ENCODE measurements at places on chromosomes 11 and 22.

GRCh38 chr11:8963569-8964323 is 496 bp downstream of the TMEM9B start:
- peak; percentile 74 for DNase-seq

DNA sequence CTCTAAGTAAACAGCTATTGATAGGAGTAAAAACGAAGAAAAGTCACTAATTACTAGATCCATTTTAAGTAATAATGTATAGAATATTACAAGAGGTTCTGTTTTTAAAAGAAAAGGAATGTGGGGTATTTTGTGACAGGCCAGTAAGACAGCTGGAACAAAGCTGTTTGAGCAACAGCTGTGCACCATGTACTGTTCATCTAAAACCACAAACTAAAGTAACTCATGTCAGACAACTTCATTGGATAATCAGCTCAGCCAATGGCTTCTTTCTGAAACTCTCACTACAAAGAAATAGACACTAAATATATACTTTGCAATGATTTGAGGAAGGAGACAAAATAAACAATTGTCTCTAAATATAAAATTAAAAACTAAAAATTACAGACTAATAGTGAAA is 16.1 kb downstream of the RRAS2 start:
- DNase-seq, result no peak

GRCh38 chr11:34599406-34599945 is 21.4 kb upstream of the EHF start:
- no peak for DNase-seq

GRCh38 chr11:79931692-79932091 is 490.9 kb upstream of the TENM4 start:
- no peak for DNase-seq

- no peak for DNase-seq
These were observed 30.8 kb downstream of the MARK2 start for GRCh38 chr11:63869683-63870082.

DNA sequence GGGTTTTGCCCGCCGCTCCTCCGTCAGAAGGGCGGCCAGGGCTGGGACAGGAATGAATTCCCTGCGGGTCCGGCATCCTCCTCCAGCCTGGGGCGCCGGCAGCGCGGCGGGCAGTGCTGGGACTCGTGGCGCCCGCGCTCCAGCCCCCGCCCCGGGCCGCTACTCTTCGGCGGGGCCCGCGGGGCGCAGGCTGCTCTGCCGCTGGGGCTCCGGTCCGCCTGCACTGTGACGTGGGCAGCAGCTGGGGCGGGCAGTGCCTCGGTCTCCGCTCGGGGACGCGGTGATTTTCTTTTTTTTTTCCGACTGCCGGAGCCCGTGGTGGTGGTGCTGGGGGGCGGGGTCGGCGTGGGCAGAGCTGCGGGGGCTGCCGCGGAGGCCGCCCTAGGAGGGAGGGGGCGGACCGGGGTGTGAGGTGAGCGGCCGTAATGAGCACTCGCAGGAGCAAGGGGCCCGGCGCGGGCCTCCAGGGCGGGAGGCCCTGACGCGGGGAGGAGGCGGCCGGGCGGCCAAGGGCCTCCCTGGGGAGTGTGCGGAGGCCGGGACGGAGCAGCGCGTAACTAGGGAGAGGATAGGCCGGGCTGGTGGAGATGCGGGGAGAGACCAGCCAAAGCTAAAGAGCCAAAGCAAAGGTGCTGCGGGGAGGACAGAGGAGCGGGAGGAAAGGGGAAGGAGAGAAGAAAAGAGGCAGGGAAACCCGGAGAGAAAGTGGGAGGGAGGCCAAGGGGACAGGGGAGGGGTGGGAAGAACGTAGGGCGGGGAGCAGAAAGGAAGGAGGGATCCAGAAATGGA is 73.3 kb upstream of the ZBED5 start:
- no peak for DNase-seq

- no peak for DNase-seq
These were observed 274.2 kb downstream of the CASP12 start for GRCh38 chr11:104624021-104624420.

DNA sequence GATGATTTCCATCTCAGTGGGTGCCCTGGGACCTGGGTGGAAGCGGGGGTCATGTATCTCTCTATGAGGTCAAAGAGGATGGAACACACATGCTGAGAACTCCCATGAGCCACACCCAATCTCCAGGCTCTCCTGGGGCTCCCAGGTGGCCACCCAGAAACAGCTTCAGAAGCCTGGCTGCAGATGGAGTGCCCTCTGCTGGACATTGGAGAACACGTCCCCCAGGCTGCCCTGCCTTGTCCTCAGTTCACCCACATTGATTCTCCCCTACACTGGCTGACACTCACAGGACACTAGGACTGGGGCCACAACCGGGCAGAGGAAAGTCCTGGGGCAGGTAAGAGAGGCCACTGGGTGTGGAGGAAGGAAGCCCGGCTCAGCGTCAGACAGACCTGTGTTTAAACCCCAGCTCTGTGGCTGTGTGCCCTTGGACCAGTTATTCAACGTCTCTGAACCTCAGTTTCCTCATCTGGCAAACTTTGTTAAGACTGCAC is 4.5 kb upstream of the NOL12 start:
- no peak for DNase-seq

- DNase-seq, result no peak
These were observed 74.8 kb downstream of the MICAL2 start for GRCh38 chr11:12185106-12185690.

GRCh38 chr22:32831584-32831983 is 30.1 kb downstream of the TIMP3 start:
- no peak for DNase-seq

DNA sequence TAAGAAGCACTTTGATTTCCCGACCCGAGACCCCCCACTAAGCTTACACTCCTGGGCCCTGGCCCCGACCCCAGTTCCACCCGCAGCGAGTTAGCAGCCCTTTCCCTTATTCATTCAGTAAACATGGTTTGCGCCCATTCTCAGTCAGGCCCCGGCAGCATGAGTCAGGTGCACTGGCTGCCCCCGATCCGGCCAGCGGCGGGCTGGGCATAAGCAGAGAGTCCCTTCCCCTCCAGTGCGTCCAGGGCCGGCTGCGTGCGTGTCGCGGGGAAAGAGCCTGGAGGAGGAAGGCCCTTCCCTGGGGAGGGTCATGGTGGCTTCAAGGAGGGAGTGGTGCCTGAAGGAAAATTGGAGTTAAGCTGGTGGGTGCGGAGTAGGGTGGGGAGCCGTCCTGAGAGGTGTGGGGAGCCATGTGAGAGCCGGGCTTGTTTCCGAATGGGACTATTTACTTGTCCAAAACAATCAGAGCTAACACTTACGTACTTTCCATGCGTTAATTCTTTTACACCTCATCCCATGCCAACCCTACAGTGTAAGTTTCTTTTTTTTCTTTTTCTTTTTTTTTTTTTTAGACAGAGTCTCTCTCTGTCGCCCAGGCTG is 657 bp downstream of the IGHMBP2 start:
- DNase-seq, result no peak

GRCh38 chr22:40009951-40010671 is 15.4 kb downstream of the FAM83F start:
- DNase-seq, result no peak

DNA sequence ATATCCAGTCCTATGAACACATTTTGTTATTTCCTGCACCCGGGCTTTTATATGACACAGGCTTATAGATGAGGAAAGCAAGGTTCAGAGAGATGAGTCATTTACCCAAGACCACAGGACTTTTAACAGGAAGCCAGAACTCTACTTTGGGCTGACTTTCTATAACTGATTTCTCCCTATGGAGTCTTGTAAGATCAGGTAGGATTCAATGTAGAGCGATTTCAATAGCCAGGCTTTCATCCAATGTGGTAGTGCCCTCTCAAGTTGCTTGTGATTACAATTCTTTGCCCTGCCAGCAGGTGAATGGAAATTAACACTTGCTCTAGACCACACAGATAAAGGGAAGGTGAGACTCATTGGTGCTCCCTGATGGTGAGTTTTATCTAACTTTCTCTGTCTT is 378.3 kb downstream of the INSC start:
- no peak for DNase-seq

DNA sequence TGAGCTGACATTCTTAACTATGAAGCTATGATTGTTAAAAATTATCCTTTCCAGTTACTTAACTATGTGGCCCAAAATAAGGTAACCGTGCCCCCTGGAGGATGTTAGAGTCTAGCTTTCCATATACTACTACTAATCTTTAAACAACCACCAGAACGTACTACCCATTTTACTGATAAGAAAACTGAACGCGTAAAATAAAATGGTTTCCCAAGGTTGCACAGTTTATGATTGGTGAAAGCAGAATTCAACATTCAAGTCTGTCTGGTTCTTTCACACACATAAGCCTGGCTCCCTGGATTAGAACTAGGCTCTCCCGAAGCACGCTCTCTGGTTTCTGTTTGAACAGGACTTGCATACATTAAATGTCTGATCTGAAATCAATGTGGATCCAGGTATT is 437.8 kb upstream of the CCDC90B start:
- no peak for DNase-seq

DNA sequence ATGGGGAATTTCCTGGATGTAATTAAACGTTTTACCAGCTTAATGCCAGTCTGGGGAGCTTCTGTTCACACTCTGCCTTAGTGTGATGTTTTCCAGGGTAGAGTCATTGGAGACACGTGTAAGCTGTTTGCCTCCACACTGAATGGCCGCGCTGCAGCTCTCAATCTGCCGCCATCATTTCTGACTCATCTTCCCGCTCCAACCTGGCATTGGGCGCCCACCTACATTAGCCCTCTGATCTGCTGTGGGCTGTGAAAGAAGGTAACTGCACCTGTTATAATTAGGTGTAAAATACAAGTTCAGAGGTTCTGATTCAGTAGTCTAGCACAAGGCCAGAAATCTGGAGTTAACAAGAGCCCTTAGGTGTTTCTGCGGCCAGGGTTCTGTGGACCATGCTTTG is 54.6 kb downstream of the MN1 start:
- no peak for DNase-seq

- no peak for DNase-seq
These were observed 13.1 kb downstream of the MGAT3 start for GRCh38 chr22:39469681-39470450.

GRCh38 chr22:46056546-46057245 is 79.7 kb upstream of the WNT7B start:
- DNase-seq, result no peak

GRCh38 chr11:123742031-123742723 is 717 bp upstream of the ZNF202 start:
- no peak for DNase-seq

DNA sequence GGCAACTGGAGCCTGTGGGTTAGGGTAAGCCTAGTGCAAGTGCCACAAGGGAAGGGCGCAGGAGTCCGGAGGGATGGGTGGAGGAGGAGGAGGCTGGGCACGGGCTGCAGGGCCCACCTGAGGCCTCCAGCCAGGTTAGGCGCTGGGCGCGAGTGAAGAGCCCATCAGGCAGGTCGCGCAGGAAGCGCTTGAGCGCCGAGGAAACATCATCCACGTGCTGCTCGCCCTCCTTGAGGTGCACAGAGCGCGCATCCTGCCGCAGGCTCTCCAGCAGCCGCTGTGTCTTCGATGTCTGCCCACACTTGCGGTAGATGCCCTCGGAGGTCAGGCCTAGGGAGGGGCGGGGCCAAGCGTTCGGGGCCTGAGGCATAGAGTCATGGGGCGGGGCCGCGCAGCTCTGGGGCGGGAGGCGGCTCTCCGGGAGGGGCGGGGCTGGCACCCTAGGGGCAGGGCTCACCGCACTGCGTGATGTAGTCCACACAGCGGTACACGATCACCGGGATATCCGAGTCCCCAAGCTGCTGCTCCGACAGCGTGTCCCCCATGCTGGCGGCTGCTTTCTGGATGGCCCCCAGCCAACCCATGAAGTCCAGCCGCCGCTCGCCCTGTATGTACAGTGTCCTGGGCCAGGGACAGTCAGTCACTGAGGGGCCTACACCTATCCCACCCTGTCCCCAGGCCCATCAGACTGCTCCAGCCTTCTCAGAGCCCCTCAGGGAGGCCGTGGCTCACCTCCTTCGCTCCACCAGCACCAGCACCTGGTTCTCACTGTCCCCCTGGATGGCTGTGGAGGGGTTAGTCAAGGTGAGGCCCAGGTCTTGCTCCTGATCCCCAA is 22.9 kb upstream of the PDE2A start:
- DNase-seq, result no peak

DNA sequence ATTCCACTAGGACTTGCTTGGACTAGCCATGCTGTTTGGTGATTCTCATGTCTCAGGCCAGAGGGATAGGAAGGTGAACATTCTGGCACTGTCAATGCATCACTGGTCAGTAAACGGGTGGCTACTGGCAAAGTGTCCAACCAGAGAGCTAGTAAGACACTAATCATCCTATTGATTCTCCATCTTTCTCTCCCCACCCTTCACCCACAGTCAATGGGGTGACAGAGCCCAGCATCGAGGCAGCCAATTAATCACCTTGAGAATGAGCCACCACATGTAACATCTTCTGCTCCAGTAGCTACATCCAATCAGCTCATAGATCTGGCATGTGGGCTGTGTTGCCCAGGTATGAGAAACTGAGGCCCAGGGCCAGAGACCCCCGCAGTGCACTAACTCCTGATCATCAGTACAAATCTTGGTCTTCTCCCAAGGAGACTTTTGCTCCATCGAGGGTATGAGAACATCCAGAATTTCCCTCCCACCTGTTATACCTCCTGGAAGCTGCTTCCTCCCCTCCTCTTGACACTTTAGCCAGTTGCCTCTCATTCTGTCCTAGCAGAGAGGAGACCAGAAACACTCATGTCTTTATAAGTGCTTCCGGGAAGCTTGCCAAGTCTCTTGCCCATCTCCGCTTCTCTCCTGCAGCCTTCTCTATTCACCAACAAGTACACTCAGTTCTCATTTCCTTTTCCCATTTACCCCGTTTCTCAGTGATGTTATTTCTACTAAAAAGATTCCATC is 17.0 kb downstream of the HTR3A start:
- DNase-seq, result no peak

DNA sequence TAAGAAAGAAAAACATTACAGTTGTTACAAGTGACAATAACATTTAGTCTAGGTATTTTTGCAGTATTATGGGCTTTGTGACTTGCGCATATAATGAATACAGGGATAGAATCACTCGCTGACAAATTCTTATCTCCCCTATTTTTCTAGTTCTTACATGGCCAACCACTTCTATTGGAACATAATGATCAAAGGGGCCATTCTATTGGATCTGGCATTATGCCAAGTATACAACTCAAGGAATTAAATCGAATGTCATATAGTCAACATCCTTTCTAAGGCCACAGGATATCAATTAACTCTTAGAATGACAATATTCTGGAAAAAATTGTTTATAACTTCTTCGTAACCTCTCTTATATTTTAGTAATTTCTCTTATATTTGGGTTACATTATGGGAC is 272.0 kb downstream of the TTC28 start:
- no peak for DNase-seq

DNA sequence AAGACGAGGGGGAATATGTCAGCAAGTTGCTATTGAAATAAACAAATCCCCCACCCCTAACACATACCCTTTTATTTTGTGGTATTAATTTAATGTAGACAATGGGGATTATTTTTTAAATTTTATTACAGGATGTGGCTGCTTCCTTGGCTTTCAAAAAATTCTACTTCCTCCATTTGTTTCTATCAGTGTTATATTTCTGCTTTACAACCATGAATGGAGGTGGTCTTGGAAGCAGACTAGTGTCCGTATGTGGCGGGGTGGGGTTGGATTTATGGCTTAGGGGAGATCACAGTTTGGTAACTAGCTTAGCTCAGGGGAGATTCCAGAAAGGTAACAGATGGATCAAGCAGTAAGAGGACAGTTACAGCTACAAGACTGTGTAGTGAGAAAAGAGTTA is 39.3 kb upstream of the PICALM start:
- DNase-seq, result no peak
